IPS DF 6.9 (cell line): ENCODE measurements at places on chromosomes 3 and 15.

GRCh38 chr15:93268066-93268465 lies 179.1 kb upstream of the RGMA start:
- H3K4me3 ChIP-seq: no peak overlapping the region
- no peaks in the 10 kb centered on the region for H3K27me3 ChIP-seq
- H3K36me3 ChIP-seq: no peaks in the 10 kb centered on the region
- no peak overlapping the region for H3K27ac ChIP-seq
- peaks cover 1% of the 10 kb centered on the region; the same call in 1 of the 2 replicates for H3K4me1 ChIP-seq

DNA sequence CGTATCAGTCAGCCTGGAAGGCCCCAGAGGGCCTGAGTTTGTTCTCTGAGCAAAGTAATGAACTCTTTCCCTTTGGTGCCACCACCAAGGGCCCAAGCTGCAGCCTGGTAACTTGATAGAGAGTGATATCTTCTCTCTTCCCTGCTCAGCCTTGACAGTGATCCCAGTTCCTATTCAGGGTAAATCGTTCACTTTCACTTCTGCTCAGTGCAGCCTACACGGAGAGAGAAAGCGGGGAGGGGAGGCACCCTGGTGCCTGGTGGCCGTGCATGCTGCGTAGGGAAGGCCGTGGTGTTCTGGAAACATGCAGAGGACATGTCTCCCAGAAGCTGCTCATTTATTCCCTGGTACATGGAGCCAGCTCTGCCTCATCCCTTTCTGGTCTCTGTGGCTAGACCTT lies 54.9 kb downstream of the KIF9 start:
- H3K4me3 ChIP-seq: no peak overlapping the region
- no peaks in the 10 kb centered on the region for H3K36me3 ChIP-seq
- DNase-seq: no peak

GRCh38 chr15:58854593-58854992 lies 78.9 kb downstream of the SLTM start:
- no peak overlapping the region for H3K27ac ChIP-seq
- no peaks in the 10 kb centered on the region for H3K27me3 ChIP-seq
- no peak for DNase-seq
- no peak overlapping the region for H3K4me3 ChIP-seq
- H3K36me3 ChIP-seq: no peaks in the 10 kb centered on the region

DNA sequence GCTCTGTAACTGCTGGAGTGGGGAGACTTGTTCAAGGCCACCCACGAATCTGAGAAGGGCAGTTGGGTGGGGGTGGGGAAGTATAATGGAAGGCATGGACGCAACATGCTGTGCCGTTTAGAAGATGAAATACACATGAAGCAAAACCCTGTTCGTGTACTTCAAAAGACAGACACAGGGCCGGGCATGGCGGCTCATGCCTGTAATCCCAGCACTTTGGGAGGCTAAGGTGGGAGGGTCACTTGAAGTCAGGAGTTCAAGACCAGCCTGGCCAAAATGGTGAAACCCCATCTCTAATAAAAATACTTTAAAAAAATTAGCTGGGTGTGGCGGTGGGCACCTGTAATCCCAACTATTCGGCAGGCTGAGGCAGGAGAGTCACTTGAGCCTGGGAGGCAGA lies 36.9 kb upstream of the SFMBT1 start:
- no peak for DNase-seq
- no peak overlapping the region for H3K4me3 ChIP-seq
- no peak overlapping the region for H3K27ac ChIP-seq
- no peaks in the 10 kb centered on the region for H3K36me3 ChIP-seq
- H3K27me3 ChIP-seq: no peaks in the 10 kb centered on the region

- no peak overlapping the region for H3K27ac ChIP-seq
- no peak overlapping the region for H3K4me3 ChIP-seq
- H3K4me1 ChIP-seq: peaks cover 10% of the 10 kb centered on the region; the same call in 1 of the 2 replicates
- H3K27me3 ChIP-seq: no peaks in the 10 kb centered on the region
These were observed 18.1 kb downstream of the CSPG4 start for GRCh38 chr15:75694241-75695182.

GRCh38 chr15:92579931-92580470 lies 75.6 kb downstream of the FAM174B start:
- no peak overlapping the region for H3K27ac ChIP-seq
- no peak for DNase-seq
- H3K27me3 ChIP-seq: no peaks in the 10 kb centered on the region
- no peak overlapping the region for H3K4me3 ChIP-seq
- no peaks in the 10 kb centered on the region; the same call in 1 of the 2 replicates for H3K4me1 ChIP-seq

DNA sequence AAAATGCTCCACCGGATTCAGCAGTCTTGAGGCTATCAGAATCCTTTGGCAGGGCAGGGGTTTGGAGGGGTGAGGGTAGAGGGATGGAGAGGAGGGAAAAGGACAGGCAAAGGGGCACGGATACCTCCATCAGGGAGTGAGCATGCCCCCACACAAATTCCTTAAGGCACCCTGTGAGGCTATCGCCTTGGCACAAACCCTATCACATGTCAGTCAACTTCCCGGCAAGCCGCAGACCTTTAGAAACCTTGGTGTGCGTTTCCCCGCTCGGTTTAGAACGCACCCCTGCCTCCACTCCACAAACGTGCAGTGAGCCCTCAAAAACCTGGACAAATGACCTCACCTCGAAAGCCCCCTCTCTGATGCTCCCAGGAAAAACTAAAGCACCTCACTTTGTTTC lies 422 bp upstream of the SETMAR start:
- H3K27ac ChIP-seq: no peak overlapping the region
- no peak for DNase-seq
- H3K36me3 ChIP-seq: no peaks in the 10 kb centered on the region
- no peaks in the 10 kb centered on the region for H3K27me3 ChIP-seq

DNA sequence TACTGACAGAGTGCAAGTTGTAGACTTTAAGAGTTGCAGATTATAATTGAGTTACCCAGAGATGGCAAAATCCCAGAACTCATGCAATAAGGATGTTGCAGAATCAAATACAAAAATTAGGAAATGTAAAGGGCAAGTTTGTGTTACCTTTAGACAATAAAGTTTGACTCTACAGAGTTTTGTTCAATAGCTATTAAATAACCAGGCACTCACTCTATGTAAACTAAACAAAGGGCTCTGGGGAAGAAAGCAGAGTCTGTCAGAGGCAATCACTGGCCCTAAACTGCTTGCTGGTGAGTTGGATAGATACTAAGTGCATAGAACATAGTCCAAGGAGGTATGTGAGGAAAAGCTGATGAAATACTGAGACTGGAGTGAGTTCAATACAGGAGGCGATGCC lies 40.0 kb upstream of the PLCL2 start:
- H3K4me1 ChIP-seq: peaks cover 1% of the 10 kb centered on the region; the same call in 1 of the 2 replicates
- no peaks in the 10 kb centered on the region; the same call in 1 of the 2 replicates for H3K27me3 ChIP-seq
- no peak overlapping the region for H3K27ac ChIP-seq
- no peak overlapping the region for H3K4me3 ChIP-seq
- DNase-seq: no peak
- H3K36me3 ChIP-seq: no peaks in the 10 kb centered on the region

DNA sequence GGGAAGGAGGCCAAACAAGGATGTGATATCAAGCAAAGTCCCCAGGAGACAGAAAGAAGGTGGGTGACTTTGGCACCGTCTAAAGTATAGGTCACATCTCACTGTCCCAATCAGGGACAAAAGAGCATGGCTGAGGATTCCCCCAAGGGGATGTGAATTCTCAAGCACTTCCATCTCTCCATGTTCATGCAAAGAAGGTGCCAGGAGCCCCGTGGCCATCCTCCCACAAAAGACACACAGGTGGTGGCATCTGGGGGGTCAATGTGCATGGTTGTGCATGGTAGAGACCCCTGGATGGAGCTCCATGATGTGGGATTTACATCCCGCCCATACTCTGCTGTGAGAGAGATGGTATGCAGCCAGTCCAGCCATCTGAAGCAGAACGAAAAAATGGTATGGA lies 145.7 kb upstream of the CTDSPL start:
- H3K4me3 ChIP-seq: no peak overlapping the region
- peaks cover 5% of the 10 kb centered on the region for H3K4me1 ChIP-seq
- no peaks in the 10 kb centered on the region for H3K27me3 ChIP-seq

GRCh38 chr3:154121701-154122551 lies 736 bp downstream of the ARHGEF26 start:
- peaks cover 5% of the 10 kb centered on the region; the same call in 1 of the 2 replicates for H3K27me3 ChIP-seq
- no peak overlapping the region for H3K27ac ChIP-seq
- peak overlapping the region; percentile 49; the same call in 1 of the 2 replicates for H3K4me3 ChIP-seq
- no peak for DNase-seq

DNA sequence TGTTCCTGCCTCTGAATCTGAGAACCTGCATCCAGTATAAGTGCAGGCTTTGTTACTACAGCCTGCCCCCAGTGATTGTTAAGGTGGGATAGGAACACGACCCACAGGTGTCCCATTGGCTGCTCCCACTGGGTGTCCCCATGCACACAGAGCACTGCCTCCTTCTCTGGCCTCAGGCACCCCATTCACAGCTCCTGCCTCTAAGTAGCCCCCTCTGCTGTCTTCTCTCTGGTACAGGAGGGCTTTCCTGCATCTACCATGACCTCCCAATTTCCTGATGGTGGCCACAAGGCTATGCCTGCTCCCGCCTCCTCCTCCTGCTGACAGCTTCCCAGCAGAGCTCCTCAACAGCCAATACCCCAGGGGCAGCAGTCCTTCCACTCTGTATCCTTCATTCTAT lies 238.6 kb upstream of the TMC3 start:
- no peaks in the 10 kb centered on the region for H3K36me3 ChIP-seq
- no peak overlapping the region for H3K4me3 ChIP-seq
- DNase-seq: peak; percentile 22
- no peak overlapping the region for H3K27ac ChIP-seq
- no peaks in the 10 kb centered on the region for H3K27me3 ChIP-seq

GRCh38 chr3:76702676-76703075 lies 337.2 kb upstream of the ROBO2 start:
- DNase-seq: no peak
- no peak overlapping the region for H3K27ac ChIP-seq
- H3K4me1 ChIP-seq: peaks cover 2% of the 10 kb centered on the region; the same call in 1 of the 2 replicates
- H3K4me3 ChIP-seq: no peak overlapping the region
- no peaks in the 10 kb centered on the region for H3K27me3 ChIP-seq

GRCh38 chr3:141830508-141830907 lies 45.9 kb upstream of the ATP1B3 start:
- no peak for DNase-seq
- H3K27me3 ChIP-seq: no peaks in the 10 kb centered on the region
- H3K36me3 ChIP-seq: no peaks in the 10 kb centered on the region
- H3K4me1 ChIP-seq: no peaks in the 10 kb centered on the region
- no peak overlapping the region for H3K4me3 ChIP-seq

DNA sequence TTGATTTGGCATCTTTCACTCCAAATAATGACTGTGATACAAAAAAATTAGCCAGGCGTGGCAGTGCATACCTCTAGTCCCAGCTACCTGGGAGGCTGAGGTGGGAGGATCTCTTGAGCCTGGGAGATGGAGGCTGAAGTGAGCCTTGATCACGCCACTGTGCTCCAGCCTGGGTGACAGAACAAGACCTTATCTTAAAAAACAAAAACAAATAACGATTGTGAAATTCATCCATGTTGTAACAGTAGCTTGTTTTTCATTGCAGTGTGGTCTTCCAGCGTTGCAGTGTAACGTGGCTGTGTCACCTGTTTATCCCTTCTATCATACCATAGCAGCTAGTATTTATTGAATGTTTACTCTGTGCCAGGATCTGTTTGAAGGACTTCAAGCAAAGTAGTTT lies 120.9 kb downstream of the ITPR1 start:
- no peak overlapping the region for H3K4me3 ChIP-seq
- H3K36me3 ChIP-seq: no peaks in the 10 kb centered on the region
- no peak for DNase-seq
- no peaks in the 10 kb centered on the region for H3K27me3 ChIP-seq

DNA sequence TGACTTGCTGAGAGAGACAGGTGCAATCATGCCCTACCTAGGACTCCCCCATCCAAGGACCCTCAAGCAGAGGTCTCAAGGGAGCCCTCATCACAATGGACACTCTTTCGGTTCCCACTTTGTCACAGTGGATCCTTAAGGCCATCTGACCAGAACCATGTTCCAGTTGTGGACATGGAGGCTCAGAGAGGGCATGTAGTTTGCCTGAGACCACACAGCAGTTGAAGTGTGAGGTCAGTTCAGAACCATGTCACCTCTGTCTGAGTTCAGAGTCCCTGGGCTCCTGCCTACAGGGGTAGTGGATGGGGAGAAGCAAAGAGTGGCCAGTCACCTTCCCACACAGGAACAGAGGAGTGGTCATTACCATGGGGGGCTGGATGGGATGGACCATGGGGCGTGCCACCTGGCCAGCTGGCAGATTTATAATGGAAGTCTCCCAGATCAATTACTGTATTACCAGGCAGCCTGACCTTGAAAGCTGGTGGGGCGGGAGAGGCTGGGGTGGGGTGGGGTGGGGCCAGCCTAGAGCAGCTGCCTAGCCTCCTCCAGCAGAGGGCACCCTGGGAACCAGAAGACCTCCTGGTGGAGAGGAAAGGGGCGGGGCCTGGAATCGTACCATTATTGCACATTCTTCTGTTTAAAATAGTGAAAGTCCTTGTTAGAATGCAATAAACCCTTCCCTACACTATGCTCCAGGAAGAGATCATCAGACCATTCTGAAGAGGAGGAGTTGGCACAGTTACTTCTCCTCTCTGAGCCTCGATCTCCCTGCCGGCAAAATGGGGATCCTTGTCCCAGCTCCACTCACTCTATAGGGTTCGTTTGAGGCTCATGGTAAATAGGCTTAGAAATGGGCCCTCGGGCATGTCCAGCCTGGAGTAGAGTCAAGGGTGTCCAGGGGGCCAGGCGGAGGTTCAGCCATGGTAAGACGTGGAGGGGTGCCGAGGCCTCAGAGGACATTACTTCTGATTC lies 26.9 kb upstream of the LINGO1 start:
- no peak overlapping the region for H3K4me3 ChIP-seq
- no peaks in the 10 kb centered on the region for H3K4me1 ChIP-seq
- no peak for DNase-seq
- no peaks in the 10 kb centered on the region for H3K27me3 ChIP-seq
- H3K36me3 ChIP-seq: no peaks in the 10 kb centered on the region

DNA sequence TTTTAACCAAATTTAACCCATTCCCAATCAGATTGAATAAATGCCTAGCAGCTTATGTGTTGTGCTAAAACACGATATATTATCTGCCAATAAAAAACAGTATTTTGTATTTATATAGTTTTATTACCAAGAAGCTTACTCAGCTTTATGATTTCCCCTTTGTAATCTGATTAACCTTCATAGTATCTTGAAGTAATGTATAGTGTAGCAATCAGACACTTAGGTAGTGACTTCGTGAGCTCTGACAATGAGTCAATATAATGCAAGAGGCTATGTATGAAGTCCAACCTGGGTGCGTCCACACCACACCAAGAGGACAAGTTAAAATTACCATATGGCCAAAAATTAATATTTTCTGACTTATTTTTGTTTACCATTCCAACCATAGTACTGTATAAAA lies 2.1 kb upstream of the CNBP start:
- no peak overlapping the region for H3K4me3 ChIP-seq
- no peaks in the 10 kb centered on the region for H3K4me1 ChIP-seq
- H3K27me3 ChIP-seq: no peaks in the 10 kb centered on the region
- no peaks in the 10 kb centered on the region for H3K36me3 ChIP-seq
- DNase-seq: no peak

GRCh38 chr3:43372809-43373559 lies 86.6 kb downstream of the SNRK start:
- no peaks in the 10 kb centered on the region for H3K36me3 ChIP-seq
- peaks cover 6% of the 10 kb centered on the region; the same call in 1 of the 2 replicates for H3K4me1 ChIP-seq

- H3K36me3 ChIP-seq: no peaks in the 10 kb centered on the region
- H3K27ac ChIP-seq: no peak overlapping the region
- DNase-seq: no peak
- H3K27me3 ChIP-seq: no peaks in the 10 kb centered on the region
- no peaks in the 10 kb centered on the region for H3K4me1 ChIP-seq
These were observed 60.1 kb upstream of the OSTN start for GRCh38 chr3:191138937-191139336.
